ENCODE measurements at places on chromosomes 16 and 17.

- DNase-seq = no peak
Observed at GRCh38 chr16:87499189-87499486, 6.3 kb upstream of the ZCCHC14 start.

DNA sequence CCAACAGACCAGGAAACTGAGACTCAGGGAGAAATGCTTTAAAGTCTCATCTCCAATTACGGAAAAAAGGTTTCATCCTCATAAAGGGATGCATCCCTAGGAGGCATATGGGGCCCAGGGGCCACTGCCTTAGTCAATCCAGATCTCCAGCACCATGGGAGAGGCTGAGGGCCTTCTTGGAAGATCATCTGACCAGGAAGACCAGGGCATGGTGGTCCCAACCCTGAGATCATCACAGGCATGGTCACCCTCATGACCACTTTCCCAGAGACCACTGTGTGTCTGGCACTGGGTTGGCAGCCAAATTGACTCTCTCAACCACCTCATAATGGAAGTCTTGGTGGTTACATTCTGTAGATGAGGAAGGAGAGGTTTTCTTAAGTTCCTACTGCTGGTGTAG, 23.4 kb upstream of the CES5A start:
- no peak for DNase-seq

DNA sequence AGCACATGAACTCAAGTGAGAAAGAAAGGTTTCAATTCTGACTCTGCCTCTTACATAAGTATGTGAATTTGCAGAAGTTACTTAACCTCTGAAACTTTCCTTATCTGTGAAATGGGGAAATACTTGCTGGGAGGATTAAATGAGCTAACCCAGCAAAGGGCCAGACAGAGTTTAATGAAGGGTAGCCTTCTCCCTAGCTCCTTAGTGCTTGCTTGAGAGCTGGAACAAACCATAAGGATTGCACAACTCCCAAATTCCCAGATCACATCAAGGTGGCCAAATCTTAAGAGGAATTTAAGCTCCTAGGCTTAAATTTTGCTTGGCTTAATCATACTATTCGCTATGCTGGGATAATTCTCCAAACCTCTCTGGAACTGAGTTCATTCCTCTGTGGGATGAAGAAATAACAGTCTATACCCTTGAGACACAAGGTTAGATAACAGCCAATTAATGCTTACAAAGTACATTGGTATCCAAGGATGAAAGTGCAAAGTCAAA, 11.8 kb upstream of the WSB1 start:
- DNase-seq = no peak

DNA sequence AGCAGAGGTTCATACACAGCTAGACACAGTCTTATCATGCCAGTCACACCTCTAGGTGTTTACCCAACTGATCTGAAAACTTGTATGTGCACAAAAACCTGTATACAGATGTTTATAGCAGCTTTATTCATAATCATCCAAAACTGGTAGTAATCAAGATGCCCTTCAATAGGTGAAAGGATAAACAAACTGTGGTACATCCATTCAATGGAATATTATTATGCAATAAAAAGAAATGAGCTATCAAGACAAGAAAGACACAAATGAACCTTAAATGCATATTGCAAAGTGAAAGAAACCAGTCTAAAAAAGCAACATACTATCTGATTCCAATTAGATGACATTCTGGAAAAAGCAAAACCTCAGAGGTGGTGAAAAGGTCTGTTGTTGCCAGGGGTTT, 47.6 kb upstream of the CNEP1R1 start:
- no peak for DNase-seq

- no peak for DNase-seq
Observed at GRCh38 chr17:37829592-37830123, 84.8 kb upstream of the HNF1B start.

DNA sequence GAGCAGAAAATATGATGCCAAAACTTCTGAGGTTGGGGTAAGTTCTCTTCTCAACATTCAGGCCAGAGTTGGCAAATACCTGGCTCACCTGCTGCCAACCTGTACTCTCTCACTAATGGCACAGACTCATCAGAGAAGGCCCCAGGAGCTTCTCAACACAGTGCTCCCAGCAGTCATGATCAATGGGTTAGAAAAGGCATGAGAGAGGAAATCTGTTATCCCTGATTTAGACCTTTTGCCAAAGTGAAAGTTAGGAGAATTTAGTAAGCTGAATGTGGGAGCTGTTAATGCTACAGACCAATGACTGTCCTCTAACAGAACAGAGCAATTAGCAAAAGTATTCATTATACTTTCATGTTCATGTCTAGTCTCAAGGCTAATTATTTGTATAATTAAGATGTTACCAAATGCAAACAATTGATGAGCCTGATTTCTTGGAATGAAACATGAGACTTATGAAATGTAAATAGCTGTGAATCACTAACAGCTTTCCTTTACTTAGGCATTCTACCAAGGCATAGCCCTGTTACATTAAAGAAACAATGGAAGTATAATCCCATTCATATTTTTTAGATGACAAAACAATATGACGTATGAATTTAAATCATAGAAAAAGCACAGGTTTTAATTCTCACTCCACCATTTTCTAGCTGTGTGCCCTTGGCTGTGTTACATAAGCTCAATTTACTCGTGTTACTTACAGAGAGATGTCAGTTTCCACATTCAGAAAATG, 68.7 kb upstream of the MARCHF10 start:
- DNase-seq = no peak

DNA sequence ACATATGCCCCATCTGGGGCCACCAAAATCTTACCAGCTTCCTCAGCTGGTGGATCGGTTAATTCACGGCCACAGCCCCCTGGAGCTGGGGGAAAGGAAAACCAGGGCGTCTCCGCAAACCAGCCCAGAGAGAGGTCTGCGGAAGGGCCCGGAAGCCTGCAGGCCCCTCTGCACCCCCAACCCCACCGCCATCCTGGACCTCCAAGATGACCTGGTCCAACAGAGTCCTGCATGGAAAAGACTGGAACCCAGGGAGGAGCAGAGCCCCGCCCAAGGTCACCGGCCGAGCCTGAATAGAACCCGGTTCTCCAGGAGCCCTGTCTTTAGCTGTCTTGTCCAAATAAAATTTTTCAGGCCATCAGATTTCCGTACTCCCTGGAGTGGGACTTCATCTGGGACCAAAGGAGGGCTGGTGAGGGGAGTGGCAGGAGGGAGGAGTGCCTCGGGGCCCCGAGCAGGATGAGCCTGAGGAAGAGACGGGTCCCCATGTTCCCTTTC, 37.4 kb upstream of the NDRG4 start:
- DNase-seq = no peak

- no peak for DNase-seq
Observed at GRCh38 chr17:7959503-7960253, 27.7 kb downstream of the CNTROB start.

DNA sequence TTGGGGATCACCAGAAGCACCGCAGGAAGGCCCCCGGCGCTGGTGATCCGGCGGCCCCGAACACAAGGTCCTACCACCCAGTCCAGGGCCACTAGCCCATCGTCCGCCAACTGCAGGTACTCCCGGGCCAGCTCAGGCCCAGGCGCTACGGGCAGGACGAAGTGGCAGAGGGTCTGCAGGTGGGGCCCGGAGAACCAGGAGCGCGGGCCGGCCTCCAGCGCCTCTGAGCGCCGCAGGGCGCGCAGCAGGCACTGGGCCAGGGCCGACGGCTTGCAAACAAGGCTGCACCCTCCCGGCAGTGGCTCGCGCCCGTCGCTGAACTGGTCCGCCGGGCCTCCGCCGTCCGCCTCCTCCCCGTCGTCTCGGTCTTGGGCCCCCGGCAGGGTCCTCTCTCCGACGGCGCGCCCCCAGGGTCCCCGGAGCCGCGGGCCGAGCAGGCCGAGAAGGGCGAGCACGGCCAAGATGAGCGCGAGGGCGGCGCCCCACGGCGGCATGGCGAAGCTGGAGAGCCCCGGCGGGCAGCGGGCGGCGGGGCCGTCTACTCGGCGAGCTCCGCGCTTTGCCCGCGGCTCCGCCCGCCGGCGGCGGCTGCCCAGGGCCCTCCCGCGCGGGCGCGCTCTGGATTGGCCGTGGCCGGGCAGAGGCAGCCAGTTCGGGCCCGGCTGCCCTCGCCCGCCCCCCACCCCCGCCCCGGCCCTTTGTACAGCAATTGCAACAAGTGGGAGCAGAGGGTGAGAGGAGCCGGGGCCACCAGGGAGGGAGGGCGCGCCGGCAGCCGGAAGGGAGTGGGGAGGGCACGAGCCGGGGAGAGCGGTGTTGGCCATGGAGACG, at the start of gene ABHD15:
TSS of gene ABHD15 (minus strand) at position 565 of the 831 bp plus-strand sequence. CDS start at position 494, 71 bp downstream.
- DNase-seq = peak; percentile 75

DNA sequence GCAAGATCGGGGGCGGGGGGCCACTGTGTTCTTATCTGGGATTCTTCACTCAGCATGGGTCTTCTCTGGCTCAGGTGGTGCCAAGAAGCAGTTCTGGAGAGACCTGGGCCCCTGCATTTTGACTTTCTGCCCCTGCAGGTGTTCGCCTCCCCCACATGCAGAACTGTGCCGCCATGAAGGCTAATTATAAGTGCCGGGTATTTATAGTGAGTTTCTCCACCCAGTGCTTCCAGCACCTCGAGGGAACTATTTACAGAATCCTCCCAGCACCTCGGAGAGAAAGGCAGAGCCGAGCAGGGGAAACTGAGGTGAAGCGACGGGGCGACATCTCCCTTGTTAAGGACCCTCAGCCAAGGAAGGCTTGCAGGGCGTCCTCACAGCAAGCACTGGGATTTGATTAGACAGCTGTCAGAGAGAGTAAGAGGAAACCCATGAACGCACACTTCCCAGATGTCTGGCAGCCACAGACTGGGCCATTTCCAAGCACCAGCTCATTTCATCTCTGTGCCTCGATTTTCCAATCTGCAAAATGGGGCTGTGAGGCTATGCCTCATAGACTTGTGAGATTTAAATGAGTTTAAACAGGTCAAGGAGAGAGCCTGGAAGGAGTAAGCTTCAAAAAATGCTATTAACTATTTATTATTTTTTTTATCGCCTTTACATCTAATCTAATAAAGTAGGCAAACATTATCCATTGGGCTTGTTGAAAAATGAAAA, 36.4 kb upstream of the GRIN2A start:
- DNase-seq = no peak

- no peak for DNase-seq
Observed at GRCh38 chr16:66660422-66661209, 35.9 kb downstream of the CMTM4 start.

- no peak for DNase-seq
Observed at GRCh38 chr16:2990891-2991290, 10.6 kb upstream of the PKMYT1 start.

DNA sequence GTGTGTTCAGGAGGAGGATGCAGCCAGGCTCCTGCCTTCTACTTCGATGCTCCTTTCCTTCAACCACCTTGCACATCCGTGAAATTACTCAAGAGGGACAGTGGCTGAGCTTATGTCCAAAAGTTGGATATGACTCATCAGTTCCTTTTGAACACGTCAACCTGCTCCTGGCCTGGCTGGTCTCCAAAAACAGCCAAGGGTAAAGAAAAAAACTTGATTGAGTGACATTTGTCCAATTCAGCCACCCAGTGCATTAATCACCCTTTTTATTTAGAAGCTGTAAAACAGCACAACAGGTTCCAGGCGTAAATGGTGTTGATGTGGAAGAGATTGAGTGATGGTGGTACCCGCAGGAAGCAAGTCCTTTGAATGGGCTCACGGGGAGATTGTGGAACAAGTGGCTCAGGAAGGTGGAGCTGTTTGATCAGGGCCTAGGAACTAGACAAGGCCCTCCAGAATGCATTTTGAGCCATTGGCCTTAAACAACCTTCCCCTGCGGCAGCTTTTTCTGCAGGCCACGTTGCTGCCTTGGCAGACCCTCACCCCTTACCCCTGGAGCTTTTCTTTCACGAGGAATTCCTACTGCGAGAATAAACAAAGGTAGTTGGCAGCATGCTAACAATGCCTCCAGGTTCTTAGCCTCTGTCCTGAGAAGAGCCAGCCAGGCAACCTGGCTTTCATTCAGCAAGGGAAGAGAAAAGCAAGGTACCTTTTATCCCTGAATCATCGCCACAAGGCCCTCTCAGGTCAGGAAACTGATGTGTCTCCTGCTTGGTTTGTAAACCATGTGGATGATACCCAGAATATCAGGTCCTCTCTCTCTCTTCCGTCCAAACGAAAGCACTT, 173.3 kb upstream of the CACNG5 start:
- no peak for DNase-seq

DNA sequence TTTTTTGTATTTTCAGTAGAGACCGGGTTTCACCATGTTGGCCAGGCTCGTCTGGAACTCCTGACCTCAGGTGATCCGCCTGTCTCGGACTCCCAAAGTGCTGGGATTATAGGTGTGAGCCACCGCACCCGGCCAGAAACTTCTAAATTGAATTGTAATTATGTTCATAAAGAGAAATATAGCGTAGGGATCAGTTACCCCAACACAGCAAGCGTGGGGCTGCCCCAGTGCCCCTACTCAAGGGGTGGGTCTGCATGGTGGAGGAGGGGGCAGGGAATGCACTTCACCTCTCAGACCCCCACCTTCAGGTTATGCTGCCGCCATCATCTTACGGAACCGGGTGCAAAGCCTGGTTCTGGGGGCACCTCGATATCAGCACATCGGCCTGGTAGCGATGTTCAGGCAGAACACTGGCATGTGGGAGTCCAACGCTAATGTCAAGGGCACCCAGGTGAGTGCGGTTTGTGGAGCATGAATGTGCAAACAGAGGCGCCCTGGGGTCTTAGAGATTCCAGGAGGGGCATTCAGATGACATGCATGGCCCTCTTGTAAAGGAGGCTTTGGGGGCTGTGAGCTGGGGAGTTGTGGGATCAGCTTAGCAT, 18.0 kb downstream of the ITGAM start:
- no peak for DNase-seq

GRCh38 chr16:66574081-66574480, 5.2 kb upstream of the CMTM2 start:
- no peak for DNase-seq

- no peak for DNase-seq
Observed at GRCh38 chr16:55913716-55914115, 38.5 kb upstream of the CES5A start.

GRCh38 chr17:58272367-58273280, 8.1 kb downstream of the MPO start:
- DNase-seq = no peak

DNA sequence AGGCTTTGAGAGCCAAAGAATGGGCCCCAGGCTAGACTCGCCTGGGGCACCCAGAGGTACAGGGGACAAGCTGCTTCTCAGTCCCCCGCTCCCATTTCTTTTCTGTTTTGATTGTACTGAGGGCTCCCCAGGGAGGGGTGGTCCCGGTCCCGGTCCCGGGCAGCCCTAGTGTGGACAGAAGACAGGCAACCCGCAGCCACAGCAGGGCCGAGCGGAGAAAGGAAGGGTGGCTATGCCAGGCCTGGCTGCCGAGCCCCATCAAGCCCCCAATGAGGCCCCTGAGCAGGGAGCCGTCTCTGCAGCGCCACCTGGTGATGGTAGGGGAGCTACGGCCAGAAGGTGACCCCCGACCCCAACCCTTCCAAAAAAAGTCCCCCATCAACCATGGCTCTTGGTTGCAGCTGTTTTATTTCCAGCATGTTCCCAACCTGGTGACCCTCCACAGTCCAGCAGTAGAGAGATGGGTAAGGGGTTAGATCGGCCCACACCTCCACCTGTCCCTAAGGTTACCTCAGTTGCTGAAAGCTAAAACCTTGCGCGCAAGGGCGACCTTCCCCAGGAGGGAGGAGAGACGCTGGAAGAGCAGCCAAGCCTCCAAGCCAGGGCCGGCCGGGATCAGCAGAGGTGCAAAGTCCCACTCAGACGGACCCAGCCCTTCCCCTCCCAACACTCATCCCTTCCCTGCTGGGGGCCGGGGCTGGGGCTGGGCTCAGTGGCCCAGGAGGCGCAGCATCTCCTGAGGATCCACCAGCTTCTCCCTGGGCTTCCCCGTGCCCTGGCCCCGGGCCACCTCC, 2.6 kb upstream of the GRIN2C start:
- peak; percentile 63 for DNase-seq

All from T-helper 2 cell (primary cell).